CD4-positive, alpha-beta T cell treated with Interleukin-6 at 100 ng/mL for 8 hours (primary cell): ENCODE measurements at places on chromosomes 6 and 20.

DNA sequence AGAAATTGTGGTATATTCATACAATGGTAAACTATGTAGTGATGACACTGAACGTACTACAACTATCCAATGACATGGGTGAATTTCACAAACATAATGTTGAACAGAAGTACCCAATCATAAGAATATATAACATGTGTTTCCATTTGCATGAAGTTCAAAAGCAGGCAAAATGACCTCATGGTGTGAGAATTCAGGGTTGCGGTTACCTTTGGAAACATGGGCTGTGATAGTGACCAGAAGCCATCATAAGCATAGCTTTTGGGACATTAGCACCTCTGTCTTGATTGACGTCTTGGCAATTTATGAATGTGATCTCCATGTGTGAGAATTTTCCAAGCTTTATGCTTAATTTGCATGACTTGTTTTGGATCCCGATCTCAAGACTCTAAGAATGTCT is 500.1 kb upstream of the JAG1 start:
- DNase-seq = no peak

DNA sequence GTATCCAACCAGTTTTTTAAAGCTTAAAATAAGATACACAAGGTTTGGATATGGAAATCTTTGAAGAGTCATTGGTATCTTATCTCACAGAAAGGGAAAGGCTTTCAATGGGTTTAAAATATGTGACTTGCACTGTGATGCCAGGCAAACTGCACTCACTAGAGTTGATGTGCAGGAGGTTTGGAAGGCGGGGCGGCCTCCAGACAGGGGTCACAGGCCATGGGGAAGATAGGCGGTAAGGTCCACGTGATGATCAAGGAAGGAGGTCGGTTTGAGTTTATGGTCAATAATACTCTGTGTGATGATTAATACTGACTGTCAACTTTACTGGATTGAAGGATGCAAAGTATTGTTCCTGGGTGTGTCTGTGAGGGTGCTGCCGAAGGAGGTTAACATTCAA is 9.5 kb upstream of the RAMACL start:
- no peak for DNase-seq

- DNase-seq = no peak
These were observed 359.3 kb downstream of the TAF4 start for GRCh38 chr20:61706259-61706961.

- peak; percentile 30 for DNase-seq
These were observed 109.1 kb downstream of the SASH1 start for GRCh38 chr6:148451690-148452089.

GRCh38 chr6:45697605-45698004 is 318.1 kb downstream of the CLIC5 start:
- DNase-seq = no peak

DNA sequence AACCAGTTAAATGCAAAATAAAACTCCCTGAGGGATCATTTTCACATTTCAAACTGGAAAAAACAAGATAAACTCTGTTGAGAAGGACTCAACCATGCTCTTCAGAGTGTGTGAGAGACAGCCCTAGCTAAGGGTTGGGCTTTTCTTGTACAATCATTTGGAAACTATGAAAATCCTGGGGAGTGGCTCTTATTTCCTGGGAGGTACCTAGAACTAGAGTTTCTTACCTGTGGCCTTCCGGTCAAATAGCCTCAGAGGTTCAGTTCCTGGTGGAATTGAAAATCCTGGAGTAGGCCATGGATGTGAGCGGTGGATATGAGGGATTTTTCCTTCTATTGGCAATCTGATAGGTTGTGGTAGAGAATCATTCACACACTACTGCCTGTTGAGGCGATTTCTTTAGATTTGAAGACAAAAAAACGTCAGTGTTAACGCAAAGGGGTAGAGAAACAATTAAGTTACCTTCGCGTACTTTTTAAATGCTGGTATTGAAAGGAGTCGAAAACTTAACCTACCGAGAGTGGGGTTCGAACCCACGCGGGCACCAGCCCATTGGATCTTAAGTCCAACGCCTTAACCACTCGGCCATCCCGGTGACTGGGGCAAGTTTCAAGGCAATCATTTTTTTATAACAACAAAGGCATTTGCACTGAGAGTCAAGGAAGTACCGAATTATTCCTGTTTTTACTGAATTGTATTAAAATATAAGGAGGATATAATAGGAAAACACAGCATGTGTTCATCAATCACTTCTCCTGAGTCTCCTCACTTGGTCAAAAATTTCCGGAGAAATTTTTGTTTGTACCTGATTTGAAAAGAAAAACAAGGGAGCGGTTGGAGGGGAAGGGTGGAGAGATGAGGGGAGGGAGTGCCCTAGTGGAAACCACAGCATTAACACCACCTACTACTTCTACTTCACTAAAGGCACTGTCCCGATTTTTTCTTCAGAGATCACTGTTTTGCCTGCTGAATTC is 191.3 kb downstream of the OR2B2 start:
- no peak for DNase-seq

- no peak for DNase-seq
These were observed 19.4 kb downstream of the ERGIC3 start for GRCh38 chr20:35561268-35561667.

- no peak for DNase-seq
These were observed 3.5 kb downstream of the GATA5 start for GRCh38 chr20:62472138-62472940.

DNA sequence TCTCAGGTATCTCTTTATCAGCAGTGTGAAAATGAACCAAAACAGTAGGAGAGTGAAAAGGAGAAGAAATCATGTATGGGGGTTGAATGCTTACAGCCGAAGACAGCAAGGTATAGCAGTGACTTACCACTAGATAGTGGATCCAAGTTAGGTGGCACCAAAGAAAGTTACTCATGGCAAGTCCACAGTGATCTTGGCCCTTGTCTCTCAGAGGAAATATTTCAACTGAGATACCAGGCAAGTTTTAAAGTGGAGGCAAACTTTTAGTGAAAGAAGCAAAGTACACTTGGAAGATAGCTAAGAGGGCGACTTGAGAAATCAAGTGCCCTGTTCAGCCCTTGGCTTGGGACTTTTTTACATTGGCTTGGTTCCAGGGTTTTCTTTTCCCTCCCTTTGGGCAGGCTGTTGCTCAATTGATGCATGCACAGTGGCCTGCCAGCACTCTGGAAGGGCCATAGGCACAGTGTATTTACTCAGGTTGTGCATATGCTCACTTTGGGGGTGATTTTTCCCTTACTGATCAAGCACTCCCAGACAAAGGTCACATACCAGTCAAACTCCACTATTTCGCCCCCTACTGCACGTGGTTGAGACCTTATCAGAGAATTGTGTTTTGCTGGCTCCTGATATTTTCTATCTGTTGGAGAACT is 329.5 kb upstream of the KHDRBS2 start:
- DNase-seq = no peak
